EH (cell line): ENCODE measurements at places on chromosomes 5 and 9.

DNA sequence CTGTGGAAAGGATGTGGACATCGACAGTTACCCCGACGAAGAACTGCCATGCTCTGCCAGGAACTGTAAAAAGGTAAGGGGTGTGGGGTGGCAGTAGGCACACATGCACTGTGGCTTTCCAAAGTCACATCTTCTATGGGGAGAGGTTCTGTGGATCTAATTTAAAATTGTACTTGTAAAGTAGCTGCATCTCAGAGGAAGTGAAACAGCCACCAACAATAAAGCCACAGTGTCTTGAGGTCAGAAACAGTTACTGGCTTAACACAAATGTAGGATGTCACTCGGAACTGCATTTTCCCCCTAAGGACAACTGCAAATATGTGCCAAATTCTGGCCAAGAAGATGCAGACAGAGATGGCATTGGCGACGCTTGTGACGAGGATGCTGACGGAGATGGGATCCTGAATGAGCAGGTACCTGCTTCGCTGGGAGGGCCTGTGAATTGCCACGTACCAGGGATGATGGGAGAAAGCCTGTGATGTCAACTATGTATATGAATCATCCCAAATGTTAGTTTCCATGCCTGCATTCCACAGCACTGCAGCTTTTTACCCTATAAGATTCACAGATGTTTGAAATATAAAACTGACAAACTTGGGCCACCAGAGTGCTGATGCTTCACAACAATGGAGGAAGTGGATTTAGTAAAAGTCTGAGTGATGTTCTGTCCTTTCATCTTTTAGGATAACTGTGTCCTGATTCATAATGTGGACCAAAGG, 35.3 kb downstream of the THBS4 start:
- peak; percentile 45 for DNase-seq

- DNase-seq, result no peak
These were observed 1758.8 kb upstream of the WWC1 start for GRCh38 chr5:166532456-166533220.

DNA sequence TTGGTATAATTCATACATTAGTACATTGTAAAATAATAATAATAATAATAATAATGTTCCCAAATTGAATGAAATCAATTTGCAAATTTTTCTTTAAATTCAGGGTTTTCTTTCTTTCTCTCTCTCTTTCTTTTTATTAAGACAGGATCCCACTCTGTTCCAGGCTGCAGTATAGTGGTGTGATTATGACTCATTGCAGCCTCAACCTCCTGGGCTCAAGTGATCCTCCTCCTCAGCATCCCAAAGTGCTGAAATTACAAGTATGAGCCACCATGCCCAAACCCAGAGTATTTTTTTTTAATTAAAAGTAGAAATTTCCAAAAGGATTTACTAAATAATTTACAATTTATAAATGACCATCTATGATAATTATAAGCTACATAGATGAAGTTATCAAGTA, 117.7 kb downstream of the HOMER1 start:
- DNase-seq, result peak; percentile 32

- no peak for DNase-seq
These were observed 268.8 kb upstream of the RFX3 start for GRCh38 chr9:3794635-3795034.

DNA sequence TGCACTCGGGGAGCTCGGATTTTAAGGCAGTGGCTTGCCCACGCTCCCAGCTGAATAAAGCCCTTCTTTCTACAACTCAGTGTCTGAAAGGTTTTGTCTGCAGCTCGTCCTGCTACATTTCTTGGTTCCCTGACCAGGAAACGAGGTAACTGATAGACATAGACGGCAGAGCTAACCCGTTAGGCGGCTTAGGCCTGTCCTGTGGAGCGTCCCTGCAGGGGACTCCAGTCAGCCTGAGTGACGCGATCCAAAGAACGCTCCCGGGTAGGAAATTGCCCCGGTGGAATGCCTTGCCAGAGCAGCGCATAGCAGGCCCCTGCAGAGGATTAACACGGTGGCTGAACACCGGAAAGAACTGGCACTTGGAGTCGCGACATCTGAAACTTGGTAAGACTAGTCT, 1.8 kb upstream of the SELENOP start:
- DNase-seq, result no peak

- DNase-seq, result peak; percentile 99
These were observed 25.9 kb upstream of the ANKRD55 start for GRCh38 chr5:56259002-56259511.

DNA sequence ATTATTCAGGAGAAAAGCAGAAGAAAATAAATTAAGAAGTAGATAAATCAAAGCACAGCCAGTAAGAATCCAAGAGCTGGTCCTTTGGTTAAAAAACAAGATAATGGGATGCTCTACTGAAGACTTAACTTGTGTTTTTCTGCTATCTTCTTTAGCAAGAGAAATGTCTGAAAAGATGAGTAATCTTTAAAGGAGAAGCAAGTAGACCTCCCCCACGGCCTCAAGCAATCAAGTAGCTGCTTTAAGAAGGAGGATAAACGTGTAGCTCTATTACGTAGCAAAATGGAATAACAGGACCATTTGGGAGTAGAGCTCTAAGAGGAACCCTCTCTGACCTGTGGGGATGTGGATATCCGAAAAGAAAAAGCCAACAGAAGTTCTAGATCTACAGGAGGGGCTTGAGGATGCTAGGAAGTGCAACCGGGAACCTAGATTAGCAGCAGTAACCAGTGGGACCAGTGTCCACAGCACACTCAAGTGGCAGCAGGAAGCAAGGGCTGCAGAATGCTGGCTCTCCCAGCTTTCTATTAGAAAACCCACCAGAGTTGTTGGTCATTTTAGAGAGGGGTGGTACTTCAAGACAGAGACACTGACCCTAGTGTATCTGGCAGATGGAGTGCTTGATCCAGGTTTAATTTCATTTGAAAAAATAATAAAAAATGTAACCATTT, 185.4 kb downstream of the GABBR2 start:
- peak; percentile 63 for DNase-seq

GRCh38 chr5:169213479-169213878, 87.5 kb downstream of the SLIT3 start:
- peak; percentile 69 for DNase-seq

GRCh38 chr5:126335886-126336285, 87.3 kb upstream of the GRAMD2B start:
- peak; percentile 55 for DNase-seq

- DNase-seq, result no peak
These were observed 1.3 kb upstream of the NRARP start for GRCh38 chr9:137303151-137303892.

- peak; percentile 71 for DNase-seq
These were observed 2.0 kb upstream of the PHPT1 start for GRCh38 chr9:136847088-136847825.

DNA sequence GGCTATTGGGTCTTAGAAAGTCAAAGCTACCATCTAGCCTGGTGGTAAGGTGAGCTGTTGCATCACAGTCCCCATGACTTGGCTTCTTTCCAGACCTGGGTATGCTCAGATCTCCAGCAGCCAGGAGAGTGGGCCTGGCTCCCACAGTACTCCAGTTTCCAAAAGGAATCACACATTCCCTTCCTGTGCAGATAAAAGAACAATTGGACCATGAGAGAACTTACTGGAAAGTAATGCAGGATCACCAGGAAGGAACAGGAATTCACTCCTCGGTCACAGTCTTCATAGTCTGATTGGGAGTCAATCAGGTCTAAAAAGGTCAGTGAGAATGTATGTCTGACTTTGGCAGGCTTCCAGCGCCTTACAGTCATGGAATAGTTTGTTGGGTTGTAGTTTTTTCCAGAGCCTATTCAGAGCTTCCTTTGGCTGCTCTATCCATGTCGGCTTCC, 47.8 kb upstream of the CD180 start:
- DNase-seq, result peak; percentile 34

- no peak for DNase-seq
These were observed 7.4 kb downstream of the SLC12A7 start for GRCh38 chr5:1104327-1105006.

DNA sequence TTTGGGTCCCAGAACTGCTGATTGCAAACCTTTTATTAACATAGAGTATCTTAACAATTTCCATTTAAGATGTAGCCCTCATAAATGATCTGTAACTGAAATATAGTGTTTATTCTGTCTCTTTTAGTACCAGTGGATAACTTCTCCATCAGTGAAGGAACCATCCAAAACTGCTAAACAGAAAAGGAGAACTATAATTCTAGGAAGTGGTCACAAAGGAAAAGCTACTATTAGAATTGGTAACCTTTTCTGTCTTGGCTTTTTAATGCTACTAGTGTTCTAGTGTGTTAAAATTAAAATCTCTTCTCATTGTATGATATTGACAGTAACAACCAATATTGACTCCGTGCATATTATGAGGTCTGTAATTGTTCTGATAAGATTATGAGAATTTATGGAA, 12.8 kb downstream of the CEP78 start:
- no peak for DNase-seq

GRCh38 chr9:112041536-112042243, 133.4 kb downstream of the SUSD1 start:
- peak; percentile 100 for DNase-seq

GRCh38 chr9:69130456-69131441, 43.3 kb upstream of the TJP2 start:
- DNase-seq, result peak; percentile 94

DNA sequence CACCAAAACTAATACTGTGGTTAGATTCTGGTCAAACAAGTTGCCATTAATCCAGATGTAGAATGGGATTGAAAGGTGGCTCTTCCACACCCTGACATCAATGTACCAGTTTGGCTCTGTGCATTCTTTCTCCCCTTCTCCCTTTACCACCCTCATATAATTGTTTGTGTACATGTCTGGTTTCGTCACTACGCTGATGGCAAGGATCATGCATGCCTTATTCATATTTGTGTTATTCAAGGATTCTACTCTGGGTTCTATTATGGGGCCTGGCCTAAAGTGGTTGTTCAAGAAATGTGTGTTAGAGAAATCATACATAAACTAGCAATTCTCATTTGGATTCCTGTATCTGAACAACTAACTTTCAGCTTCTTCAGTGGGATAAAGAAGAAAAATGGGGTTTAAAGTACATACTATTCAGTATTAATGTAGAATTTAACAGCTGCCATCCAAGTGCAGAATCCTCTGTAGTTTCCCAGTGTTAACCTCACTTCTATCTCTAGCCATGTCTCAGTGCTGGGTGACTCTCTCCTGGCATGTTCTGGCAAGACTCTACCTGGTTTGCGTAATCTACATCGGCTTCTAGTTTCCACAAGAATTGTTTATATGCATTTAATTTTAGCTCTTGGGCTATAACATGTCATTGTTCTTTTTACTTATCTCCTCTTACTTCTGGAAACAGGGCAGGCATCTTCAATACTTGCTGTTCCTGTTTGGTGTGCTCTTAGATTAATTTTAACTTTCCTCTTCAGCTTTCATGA, 27.9 kb upstream of the CDKN2B start:
- DNase-seq, result no peak

DNA sequence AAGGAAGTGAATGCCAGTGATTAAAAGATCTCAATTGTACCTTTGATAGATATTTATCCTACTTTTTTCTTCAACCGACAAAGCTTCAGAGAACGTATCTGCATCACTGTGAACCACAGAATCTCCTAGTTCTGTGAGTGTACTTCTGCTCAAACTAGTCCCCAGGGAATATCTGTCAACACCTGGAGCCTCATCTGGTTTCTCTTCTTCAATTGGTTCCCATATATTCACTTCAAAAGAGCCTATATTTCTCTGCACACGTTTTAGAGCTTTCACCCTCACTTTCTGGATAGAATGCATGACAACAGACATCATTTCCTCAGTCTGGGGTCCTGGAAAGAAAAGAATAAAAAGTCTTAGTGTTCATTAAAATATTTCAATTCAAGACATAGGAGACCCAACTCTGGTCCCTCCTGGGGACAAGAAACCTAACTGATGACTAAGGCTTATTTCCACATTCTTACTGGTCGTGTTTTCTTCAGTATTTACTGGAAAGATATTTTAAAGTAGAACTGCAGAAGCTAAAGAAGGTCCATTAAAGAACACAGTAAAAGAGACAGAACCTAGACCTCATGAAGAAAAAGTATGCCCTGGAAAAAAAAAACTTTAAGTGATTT, 64.3 kb downstream of the CPLANE1 start:
- no peak for DNase-seq

GRCh38 chr9:134871697-134872340, 8.8 kb upstream of the FCN2 start:
- peak; percentile 64 for DNase-seq

DNA sequence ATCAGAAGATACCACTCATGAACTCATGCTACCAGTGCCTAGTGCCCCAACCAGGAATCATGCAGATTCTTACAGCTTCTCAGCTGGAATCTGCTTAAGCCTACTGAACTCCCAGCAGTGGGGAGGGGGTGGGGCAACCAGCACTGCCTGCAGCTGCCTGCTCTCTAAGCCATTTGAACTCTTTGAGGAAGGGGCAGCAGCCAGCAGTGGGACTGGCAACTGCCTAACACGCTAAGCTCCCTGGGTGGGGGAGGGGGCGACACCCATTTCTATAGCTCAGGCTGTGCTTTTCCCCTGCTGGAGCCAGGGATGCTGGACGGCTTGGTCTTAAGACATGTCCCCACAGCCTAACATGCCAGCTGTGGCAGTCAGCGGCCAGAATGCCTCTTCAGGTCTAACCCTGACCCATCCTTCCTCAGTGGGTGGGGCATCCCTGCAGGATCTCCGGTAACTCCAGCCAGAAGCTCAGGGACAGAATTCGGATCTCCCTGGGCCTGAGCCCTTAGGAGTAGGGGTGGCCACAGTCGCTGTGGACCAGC, 889.7 kb downstream of the CDH9 start:
- DNase-seq, result no peak

- DNase-seq, result no peak
These were observed 71.3 kb upstream of the HTR4 start for GRCh38 chr5:148725675-148726074.

DNA sequence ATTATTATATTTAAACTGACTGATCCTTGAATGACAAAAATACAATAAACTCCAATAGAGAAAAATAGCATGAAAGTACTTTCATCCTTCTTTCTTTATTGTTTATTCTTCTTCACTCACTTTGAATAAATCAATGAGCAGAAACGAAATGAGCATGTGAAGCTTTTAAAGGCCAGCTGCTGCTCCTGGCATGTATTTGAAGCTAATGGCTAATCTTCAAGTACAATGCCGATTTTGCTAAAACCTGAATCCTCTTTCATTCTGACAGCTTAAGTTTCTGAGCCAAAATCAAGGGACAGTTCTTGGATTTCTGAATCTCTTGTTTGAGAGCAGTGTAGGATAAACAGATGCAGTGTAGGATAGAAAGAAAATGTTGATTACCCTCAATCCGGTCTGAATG, 237.3 kb downstream of the CDH10 start:
- DNase-seq, result no peak

DNA sequence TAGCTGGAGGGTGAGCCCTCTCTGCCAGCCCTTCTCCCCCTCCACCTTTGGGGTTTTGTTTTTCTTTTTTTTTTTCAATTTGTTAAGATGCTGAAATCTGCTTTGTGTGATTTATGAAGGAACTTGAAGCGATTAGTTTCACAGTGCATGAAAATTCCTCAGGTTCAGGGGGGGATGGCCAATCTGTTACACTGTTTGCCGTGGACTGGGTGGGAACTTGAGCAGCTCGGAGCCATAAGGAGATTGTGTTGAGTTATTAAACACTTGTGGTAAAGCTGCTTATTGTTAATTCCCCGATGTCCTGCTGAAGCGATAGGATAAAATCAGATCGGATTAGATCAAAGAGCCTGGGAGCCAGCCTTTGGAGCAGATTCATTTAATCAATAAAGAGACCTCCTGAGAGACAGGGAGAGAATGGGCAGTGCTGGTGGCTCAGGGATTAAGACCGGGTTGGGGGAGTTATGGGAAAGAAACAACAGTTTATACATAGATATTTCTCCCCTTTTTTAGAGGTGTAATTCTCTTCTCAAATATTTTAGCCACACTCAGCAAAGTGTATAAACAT, 105.8 kb upstream of the SPATA31D4 start:
- DNase-seq, result no peak
